Activated CD8-positive, alpha-beta T cell treated with anti-CD3 and anti-CD28 coated beads for 36 hours (primary cell): ENCODE measurements at places on chromosomes 16 and 17. TPM values are rescaled to one million over a fixed set of nuclear protein-coding genes. Genes with fewer than 3 reads are reported as not detected.

HID1 gene
- total RNA-seq, result 1.7 TPM

DNA sequence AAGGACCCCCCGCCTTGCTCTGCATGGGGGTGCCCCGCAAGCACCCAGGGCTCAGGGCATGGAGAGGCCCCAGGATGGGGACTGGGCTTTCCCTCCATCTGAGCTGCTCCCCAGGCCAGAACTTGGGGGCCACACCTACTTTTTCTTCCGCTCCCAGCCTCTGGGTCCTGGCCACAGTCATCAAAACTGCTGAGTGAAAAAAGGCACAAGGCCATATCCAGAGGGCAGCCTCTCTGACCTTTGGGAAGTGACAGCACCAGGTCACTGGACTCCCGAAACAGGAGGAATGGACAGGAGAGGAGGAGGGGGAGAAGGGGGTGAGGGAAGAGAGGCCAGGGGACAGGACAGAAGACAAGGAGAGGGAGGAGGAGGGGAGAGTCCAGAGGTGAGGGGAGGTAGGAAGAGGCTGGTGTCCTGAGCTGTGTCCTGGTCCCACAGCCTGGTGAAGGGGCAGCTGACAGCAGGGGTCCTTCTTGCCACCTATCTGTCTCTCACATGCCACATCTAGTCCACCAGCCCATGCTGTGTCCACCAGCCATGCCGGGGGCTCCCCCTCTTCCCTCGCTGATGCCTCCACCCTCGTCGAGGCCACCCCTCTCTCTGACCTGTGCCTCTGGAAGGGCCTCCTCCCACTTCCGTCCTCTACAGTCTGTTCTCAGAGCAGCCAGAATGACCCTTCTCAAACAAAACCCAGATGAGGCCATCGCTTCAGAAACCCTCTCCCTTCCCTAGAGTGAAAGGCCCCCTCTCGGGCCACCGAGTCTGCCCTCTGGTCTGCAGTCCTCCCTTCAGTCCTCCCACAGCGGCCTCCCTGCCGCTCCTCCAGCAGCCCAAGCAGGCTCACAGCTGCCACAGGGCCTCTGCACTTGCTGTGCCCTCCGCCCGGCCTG, 73.9 kb upstream of the TOB1 start:
- peaks cover 18% of the 10 kb centered on the region for H3K4me1 ChIP-seq

- H3K27ac ChIP-seq, result no peak overlapping the region
- no peak overlapping the region for H3K4me3 ChIP-seq
- no peaks in the 10 kb centered on the region for H3K27me3 ChIP-seq
- peaks cover 5% of the 10 kb centered on the region for H3K4me1 ChIP-seq
- no peaks in the 10 kb centered on the region for H3K36me3 ChIP-seq
- no peak for DNase-seq
Observed at GRCh38 chr17:72565758-72566157, 444.9 kb downstream of the SOX9 start.

DNA sequence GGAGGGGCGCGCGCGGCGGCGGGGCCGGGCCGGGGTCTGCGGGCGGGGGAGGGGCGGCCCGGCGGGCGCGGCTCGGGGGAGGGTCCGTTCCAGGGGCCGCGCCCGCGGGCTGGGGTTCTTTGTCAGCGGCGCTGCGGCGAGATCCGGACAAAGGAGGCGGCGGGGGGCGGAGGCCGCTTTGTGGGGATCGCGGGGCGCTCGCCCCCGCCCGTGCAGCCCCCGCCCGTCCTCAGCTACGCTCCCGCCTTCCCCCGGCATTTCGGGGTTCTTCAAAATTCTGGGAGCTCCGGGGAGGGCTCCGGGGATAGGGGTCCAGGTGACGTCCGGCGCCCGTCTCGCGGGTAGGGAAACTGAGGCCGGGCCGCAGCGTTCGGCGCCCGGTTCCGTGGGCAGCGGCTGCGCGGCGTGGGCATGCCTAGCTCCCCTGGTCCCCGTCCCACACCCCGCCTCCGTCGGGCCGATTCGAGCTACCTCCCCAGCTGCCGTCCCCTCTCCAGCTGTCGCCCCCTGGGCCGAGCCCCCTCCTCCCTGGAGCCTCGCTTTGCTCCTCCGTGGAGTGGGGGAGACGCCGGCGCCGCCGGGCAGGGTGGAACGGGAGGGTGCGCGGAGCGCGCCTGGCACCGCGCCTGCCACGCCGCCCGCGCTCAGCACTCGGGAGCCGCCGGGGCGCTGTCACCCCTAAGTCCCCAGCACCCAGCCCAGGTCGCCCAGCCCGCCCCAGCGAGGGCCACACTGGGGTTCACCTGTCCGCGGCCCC, 546 bp downstream of the SNN start:
- H3K36me3 ChIP-seq, result no peaks in the 10 kb centered on the region
- peaks cover 73% of the 10 kb centered on the region for H3K4me1 ChIP-seq
- no peak overlapping the region for H3K27ac ChIP-seq

DNA sequence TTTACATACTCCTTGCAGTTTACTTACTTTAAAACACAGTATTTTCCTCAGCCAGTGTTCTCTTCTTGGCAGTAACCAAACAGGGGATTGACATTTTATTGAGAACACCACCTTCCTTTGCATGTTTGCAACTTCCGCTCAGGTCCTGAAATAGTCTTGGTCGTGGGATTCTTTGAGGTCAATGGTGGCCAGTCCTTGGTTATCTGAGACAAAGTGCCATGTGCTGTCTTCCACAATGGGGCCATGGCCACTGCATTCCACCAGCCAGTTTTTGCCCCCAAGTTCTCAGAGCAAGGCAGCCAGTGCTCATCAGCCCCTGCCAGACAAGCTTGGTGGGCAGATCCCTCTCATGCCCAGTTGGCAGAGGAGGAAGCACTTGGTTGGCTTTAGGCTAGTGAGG, 22.9 kb downstream of the CMTM4 start:
- no peak for DNase-seq
- H3K36me3 ChIP-seq, result no peaks in the 10 kb centered on the region
- no peaks in the 10 kb centered on the region for H3K4me1 ChIP-seq
- H3K27me3 ChIP-seq, result no peaks in the 10 kb centered on the region
- no peak overlapping the region for H3K27ac ChIP-seq
- no peak overlapping the region for H3K4me3 ChIP-seq

GRCh38 chr17:82489851-82490511, 29.6 kb upstream of the FOXK2 start:
- no peaks in the 10 kb centered on the region for H3K27me3 ChIP-seq
- peaks cover 14% of the 10 kb centered on the region for H3K4me1 ChIP-seq
- no peak overlapping the region for H3K27ac ChIP-seq
- H3K36me3 ChIP-seq, result peaks cover 5% of the 10 kb centered on the region

DNA sequence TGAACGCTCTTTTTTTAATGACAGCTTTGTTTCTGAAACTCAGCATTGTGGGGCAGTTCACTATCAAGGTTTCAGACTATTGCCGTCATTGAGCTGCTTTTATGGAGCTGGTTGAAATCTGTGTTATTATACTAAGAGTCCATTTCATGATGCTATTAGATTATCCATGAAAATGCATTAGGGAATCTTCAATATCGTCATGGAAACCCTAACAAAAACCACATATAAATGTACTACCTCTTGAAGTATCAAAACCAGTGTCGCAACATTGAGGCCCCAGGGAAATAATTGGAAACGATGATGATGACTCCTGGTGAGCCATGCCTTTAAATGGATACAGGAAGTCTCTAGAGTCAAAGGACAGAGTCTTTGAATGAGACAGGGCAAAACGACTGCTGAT, 231.6 kb upstream of the CPHXL start:
- no peak overlapping the region for H3K27ac ChIP-seq
- no peaks in the 10 kb centered on the region for H3K27me3 ChIP-seq
- no peak overlapping the region for H3K4me3 ChIP-seq
- H3K36me3 ChIP-seq, result no peaks in the 10 kb centered on the region
- no peak for DNase-seq

ZNF75A gene
- total RNA-seq, result 21.7 TPM

TBC1D28 gene
- not detected for total RNA-seq

- DNase-seq, result no peak
- H3K27ac ChIP-seq, result peak overlapping the region; percentile 19
- peaks cover 16% of the 10 kb centered on the region for H3K4me1 ChIP-seq
- H3K4me3 ChIP-seq, result no peak overlapping the region
- no peaks in the 10 kb centered on the region for H3K27me3 ChIP-seq
- H3K36me3 ChIP-seq, result peaks cover 44% of the 10 kb centered on the region
Observed at GRCh38 chr17:46038414-46038813, 39.4 kb downstream of the STH start.

SULT1A4 gene
- 1.6 TPM for total RNA-seq

TTYH2 gene
- total RNA-seq, result 3.4 TPM

DNA sequence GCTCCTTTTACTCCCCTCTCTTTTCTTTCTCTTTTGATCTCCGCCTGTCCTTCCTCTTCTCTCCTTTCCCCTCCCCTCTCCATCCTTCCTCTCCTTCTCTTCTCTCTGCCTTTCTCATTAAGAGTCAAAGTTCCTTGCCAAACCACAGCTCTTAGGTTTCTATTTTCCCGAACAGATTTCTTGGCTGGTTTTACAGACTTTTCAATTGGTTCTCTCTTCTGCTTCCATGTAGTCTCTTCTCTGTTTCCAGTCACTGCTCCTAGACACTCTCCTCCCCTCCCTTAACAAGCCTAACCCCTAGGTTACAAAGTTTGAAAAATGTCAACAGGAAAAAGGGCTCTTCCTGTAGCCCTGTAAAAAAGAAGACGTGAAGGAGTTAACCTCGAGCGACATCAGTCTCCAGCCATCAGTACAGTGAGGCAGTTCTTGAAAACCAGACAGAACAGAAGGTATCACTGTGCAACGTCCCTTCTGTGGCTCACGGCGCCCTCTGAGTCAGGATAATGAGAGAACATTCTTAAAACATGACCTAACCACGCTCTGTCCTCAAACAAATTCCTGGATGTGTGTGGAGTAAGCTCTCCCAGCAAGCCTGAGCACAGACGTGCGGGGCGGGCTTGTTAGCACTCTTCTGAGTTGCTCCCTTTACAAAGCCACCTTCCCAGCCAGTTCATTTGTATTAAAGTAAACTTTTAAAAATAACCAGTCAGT, 11.6 kb upstream of the MARCHF10 start:
- DNase-seq, result no peak
- no peaks in the 10 kb centered on the region for H3K36me3 ChIP-seq
- peaks cover 3% of the 10 kb centered on the region for H3K4me1 ChIP-seq
- H3K27me3 ChIP-seq, result peaks cover 7% of the 10 kb centered on the region
- no peak overlapping the region for H3K4me3 ChIP-seq

DNA sequence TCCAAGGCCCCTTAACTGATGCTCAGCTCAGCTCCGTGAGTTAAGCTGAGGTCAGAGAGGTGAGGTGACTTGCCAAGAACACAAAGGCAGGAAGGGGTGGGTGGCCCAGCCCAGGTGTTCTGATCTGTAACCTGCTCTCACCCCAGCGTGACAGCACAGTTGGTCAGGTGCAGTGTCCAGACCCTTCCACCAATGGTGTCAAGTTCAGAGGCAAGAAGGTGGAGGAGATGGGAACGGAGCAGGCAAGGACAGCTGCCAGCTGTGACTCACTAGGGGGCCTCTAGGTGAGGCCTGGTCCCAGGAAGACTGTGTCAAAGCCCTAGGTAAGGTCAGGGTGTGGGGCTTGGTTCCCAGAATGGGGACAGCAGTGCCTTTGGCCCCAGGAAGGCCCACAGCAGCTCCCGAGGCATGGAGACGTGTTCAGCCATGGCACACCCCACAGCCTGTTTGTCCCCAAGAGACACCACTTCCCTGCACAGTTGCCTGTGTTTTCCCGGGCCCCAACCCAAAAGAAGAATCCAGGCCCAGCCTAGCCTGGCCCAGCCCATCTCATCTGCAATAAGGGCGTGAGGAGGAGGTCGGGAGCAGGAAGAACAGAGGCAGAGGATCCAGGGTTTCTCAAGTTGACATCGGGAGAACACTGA, 7.2 kb downstream of the WFIKKN2 start:
- H3K4me1 ChIP-seq, result no peaks in the 10 kb centered on the region
- no peak overlapping the region for H3K27ac ChIP-seq
- no peaks in the 10 kb centered on the region for H3K36me3 ChIP-seq
- no peak for DNase-seq
- no peaks in the 10 kb centered on the region for H3K27me3 ChIP-seq

DNA sequence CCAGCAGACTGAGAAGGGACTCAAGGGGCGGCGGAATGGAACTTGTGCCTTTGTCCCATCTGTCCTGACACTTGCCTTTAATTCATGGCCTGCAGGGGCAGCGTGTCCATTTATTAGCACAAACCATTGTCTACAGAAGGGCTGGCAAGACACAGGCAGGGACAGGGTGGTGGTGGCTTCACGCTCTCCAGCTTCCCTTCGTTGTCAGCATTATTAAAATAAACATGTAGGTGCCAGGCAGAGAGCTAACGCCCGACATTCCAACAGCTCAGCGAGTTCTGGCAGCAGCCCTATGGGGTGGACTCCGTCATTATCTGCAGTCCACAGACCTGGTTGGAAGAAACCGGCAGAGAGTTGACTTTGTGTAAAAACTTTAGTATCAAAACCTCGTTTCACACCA, 16.3 kb downstream of the DNAI2 start:
- peaks cover 18% of the 10 kb centered on the region for H3K4me1 ChIP-seq
- peaks cover under 1% of the 10 kb centered on the region for H3K36me3 ChIP-seq
- H3K4me3 ChIP-seq, result no peak overlapping the region

DNA sequence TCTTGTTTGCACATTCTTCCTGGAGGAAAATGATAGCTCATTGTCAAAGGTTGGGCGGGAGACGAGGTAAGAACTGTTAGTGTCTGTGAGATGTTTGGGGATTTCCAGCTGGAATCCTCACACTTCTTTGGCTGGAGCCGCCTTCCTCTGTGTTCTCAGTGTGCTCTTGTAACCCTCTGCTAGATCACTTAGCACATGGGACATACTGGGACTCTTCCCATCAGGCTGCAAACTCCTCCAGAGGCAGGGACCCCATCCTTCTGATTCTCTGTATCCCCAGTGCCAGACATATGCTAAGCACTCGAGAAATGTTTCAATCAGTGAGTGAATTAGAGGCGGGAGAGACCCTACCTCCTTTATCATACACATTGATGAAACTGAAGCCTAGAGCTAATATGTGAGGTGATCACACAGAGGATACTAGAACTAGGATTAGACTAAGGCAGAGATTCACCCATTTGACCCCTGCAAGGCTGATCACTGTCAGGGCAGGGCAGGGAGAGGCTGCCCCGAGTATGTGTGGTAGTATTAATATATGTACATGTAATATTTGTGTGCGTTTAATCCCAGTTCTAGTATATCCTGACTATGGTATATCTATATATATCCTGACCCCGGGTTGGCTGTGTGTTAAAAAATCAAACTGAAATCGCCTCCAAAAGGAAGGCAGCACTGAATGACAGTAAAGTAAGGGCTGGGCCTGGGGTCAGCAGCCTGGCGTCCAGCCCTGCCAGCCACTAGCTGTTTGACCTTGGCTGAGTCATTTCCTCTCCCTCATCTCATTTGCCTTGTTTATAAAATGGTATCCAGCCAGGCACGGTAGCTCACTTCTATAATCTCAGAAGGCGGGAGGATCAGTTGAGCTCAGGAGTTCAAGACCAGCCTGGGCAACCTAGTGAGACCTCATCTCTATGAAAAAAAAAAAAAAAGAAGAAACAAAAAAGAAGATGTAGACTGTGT, 75.5 kb upstream of the TBX2 start:
- H3K4me1 ChIP-seq, result no peaks in the 10 kb centered on the region
- no peaks in the 10 kb centered on the region for H3K36me3 ChIP-seq
- H3K27ac ChIP-seq, result no peak overlapping the region
- H3K4me3 ChIP-seq, result no peak overlapping the region

CFAP97D1 gene
- 0.07 TPM for total RNA-seq
